ENCODE measurements at places on chromosomes 12 and 14.

GRCh38 chr14:77804592-77804991 is 4.7 kb downstream of the ADCK1 start:
- DNase-seq = peak; percentile 19

GRCh38 chr12:69167648-69168165 is 71.7 kb upstream of the CPSF6 start:
- no peak for DNase-seq

GRCh38 chr12:98894412-98895085 is 249.5 kb downstream of the APAF1 start:
- DNase-seq = peak; percentile 23

DNA sequence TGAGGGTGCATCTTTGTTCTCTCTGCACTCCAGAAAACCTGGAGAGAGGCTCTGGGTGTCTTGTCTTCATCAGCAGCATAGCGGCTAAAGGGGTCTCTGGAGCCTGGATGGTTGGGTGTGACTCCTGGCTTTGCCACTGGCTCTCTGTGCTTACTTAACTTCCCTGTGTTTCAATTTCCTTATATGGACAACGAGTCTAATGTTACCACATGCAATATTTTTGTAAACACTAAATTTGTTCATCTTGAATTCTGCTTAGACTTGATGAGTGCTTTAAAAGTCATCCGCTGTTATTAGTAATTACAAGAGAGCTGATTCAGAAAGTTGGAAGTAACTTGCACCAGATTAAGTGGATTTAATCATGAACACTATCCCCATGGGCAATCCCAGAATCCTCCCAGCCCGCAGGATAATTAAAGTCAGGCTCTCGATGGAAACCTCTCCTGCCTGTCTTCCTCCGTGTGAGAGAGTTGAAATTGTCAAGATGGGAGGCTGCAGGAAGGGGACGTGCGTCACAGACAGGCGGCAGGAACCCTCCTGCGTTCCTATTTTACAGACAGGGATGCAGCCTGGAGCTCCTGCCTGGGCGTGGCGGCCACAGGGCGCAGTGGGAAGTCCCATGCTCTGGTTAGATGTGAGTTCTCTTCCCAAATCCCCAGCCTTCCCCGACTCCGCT is 201.2 kb downstream of the TTC8 start:
- DNase-seq = peak; percentile 80

- no peak for DNase-seq
Observed at GRCh38 chr14:91390165-91390778, 27.3 kb downstream of the CCDC88C start.

DNA sequence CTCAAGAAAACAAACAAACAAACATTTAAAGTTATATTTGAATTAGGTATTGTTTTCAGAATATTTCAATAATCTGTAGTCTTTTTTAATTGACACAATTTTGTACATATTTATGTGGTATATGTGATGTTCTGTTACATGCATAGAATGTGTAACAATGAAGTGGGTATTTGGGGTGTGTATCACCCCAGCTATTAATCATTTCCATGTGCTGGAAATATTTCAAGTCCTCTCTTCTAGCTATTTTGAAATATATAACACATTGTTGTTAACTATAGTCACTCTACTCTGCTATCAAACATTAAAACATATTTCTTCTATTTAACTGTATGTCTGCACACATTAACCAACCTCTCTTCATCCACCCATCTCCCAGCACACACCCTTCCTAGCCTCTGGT is 32.0 kb upstream of the SIX1 start:
- no peak for DNase-seq

- peak; percentile 73 for DNase-seq
Observed at GRCh38 chr12:104605685-104606084, 148.9 kb downstream of the CHST11 start.

DNA sequence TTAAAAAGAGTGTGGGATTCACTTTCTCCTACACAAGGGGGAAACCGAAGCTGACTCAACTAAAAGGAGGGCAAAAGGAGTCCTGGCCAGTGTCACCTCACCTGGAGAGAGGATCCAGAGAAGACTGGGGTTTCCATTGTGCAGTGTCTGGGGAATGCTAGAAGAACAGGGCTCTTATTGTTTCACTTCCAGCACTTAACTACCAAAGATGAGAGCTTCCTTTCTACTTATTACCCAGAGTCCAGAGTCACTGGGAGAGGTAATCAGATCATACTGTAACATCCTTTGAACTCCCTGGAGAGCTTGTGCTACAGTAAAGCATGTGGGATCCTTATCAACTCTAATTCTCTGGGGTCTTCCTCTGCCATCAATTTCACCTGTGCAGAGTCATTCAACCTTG is 148.4 kb upstream of the BCL2L14 start:
- no peak for DNase-seq

- DNase-seq = peak; percentile 62
Observed at GRCh38 chr12:49507139-49507538, 31.7 kb upstream of the KCNH3 start.

DNA sequence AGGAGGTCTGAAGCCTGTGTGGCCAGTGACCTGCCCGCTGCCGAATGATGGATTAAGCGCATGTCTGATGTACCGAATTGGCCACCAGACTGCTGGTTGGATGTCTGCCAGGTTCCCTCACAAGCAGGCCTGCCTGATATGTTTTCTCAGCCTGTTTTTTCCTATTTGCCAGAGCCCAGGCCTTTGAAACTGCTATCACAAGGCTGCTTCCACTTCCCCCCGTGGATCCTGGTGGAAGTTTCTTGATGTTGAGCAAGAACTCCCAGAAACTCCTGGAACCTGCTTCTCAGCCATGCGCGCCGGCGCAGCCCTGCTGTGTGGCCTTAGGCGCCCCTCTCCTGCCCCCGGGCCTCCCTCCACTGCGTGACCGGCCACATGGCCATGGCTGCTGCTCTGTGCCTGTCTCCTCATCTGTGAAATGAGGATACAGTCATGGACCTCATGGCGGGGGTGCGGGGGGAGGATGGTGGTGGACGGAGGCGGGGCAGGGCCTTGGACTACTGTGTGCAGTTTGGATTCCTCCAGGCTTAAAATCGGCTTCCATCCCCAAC is 56.6 kb downstream of the CALM1 start:
- DNase-seq = no peak

- no peak for DNase-seq
Observed at GRCh38 chr12:127381681-127382080, 885.3 kb upstream of the TMEM132C start.

- DNase-seq = no peak
Observed at GRCh38 chr14:32006263-32007110, 70.6 kb upstream of the ARHGAP5 start.

DNA sequence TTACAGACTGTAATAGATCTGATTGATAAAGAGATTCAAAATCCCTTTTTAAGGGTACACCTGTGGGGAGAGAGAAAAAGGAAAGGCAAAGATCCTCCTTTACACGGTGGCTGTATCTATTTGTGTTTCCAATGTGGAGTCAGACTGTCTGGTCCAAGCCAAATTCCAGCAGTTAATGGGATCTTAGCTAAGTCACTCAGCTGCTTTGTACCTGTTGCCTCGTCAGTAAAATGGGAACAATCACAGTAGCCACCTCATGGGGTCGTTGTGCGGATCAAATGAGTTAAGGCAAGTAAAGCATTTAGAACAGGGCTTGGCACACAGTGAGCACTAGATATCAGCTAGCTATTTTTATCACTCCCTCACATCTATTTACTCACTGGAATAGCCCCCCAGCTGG is 46.9 kb downstream of the EFCAB11 start:
- DNase-seq = no peak

Measured in GM03348 (cell line).